ENCODE measurements at places on chromosomes 3 and 15.
A peak's percentile ranks its signal among the peaks of the same experiment; 100 is the strongest.

GRCh38 chr3:182904164-182904563 lies 76.2 kb downstream of the DCUN1D1 start:
- DNase-seq: no peak

- DNase-seq: no peak
Measured at GRCh38 chr3:32592011-32592410, 21.4 kb upstream of the DYNC1LI1 start.

GRCh38 chr3:103918336-103918735 lies 1448.4 kb upstream of the ALCAM start:
- DNase-seq: no peak

GRCh38 chr3:101984356-101984755 lies 135.0 kb downstream of the NFKBIZ start:
- no peak for DNase-seq

GRCh38 chr3:73394240-73394639 lies 230.5 kb downstream of the PDZRN3 start:
- DNase-seq: no peak

- DNase-seq: no peak
Measured at GRCh38 chr3:21803604-21804003, 52.6 kb upstream of the ZNF385D start.

DNA sequence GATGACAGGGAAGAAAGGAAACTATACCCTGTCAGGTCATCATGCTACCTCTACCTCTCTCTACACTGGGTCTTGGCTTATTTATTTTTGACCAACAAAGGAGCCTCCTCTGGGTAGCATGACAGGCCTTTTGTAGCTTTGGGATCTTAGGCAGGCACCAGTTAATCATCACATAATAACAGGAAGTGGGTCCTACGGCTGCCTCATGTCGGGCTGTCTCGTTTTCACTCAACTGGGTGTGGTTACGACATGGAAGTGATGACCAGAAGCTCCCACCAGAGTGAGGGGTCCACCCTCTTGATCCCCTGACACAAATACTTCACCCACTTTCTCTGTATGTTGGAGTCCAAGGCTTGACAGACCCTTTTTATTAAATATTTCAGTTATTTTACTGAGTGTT lies 105.3 kb downstream of the CD47 start:
- DNase-seq: peak; percentile 10

DNA sequence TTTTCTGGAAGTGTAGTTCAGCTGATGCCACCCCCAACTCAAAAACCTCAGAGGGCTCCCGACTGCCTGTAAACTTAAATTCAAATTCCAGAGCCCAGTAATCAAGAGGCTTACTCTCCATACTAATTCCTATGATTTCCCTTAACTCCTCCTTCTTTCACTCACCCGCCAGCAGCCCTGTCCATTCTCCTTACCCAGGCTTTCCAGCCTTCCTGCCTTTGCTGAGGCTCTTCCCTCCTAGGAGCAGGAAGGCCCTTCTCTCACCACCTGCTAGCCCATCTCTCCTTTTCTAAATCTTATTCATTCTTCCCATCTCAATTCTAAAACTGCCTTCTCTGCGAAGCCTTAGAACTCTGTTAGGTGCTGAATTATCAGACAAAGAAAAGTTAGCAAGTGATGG lies 30.4 kb downstream of the RORA start:
- no peak for DNase-seq

- peak; percentile 48 for DNase-seq
Measured at GRCh38 chr15:92082006-92082843, 228.7 kb downstream of the SLCO3A1 start.

DNA sequence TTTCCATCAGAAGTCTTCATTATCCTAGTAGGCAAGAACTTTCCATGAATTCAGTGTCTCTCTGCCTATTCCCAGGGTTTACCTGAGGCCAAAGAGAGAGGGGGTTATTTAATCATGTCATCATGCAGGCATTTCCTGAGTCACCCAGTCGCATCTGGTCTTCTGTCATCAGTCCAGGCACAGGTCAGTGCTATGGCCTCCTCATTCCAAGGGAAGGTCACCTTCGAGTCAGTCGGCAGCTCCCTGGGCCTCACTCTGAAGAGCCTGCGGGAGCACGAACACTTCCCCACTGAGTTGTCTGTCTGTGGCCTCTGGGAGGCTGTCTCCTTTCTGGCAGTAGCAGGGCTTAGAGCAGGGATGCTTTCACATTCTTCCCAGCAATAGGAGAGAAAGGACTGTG lies 26.2 kb upstream of the LRTM1 start:
- no peak for DNase-seq

GRCh38 chr15:50330921-50331320 lies 24.1 kb downstream of the GABPB1 start:
- DNase-seq: no peak

DNA sequence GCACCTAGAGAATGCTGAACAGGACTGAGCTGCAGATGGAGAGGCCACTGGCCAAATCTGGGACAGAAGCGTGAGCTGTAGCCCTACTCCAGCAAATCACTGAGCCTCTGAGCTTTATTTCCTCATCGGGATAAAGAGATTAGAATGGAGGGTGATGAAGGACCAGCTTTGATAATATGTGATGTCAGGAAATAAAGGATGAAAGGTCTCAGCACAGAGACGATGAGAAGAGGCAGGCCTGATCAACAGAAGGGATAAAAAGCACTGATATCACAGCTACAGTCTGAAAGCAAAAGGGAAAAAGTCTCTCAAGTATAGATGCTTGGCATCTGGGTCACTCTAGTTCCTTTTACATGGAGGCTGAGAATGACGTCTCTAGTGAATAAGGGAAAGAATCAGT lies 70.0 kb downstream of the DHX30 start:
- no peak for DNase-seq

GRCh38 chr3:23085261-23085660 lies 117.9 kb upstream of the UBE2E2 start:
- DNase-seq: no peak

DNA sequence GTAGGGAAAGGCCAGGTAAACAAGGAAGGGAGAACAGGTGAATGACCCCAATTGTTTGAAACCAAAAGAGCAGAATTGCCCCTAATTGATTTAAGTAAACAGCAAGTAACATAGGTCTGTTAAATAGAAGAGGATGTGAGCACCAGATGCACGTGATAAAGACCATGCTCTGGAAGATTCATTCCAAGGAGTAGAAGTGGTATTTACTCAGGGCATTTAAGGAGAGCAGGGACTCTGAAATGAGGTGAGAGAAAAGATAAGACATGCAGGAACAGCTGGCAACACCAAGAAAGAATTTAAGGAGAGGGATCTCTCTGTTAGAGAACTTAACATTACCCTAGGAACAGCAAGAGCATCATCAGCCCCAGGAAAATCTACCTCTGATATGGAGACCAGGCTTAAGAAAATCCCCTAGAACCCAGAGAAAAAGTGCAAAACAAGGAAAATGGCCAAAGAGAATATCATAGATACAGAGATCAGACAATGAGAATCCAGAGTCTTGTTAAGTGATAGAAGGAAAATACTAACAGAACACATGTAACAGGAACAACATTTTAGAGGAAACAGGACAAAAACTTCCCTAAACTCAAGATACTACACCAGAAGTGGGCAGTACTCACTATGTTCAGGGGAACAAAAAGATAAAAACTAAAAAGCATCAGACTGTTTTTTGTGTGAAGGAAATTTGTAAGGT lies 6.4 kb downstream of the NUDT16 start:
- DNase-seq: no peak

DNA sequence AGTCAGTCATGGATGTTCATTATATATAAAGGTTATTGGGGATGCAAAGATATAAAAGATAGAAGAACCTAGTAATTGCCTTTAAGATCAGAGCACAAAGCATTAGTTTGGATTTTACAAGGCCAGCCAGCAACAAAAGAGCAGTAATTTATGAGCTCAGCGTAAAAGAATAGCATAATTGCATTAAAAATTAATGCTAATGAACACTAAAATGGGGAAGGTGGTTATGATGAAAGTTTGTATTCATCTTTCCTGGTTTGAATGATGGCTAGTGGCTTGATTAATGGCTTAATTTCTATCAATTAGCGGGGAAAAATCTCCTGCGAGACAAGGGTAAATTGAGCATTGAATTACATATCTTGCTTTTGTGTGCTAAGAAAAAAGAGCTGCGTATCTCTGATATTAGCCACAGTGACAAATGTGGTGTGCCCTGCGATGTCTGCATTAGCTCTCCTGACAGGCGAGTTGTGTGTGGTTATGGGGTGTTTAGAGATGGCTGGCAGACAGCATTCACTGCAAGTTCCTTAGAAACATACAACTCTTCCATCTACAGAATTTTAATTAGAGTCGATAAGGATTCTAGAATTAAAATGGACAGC lies 42.8 kb upstream of the MLF1 start:
- DNase-seq: no peak

DNA sequence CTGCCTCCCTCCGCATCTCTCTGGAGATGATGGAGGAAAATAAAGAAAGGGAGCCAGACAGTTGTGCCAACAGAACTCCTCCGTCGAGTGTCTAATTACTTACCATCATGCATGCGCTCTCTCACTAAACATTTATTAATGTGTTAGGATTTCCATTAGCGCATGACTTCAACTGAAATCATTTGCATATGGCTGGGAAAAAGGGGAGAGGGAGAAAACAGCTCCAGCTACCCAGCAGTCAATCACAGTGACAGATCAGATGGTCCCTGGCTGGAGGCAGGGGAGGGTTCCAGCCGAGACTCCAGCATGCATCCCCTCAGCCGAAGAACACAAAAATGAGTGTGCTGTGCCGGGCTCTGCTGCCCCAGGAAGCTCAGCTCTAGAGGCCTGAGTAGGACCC lies 6.8 kb upstream of the RHO start:
- no peak for DNase-seq

DNA sequence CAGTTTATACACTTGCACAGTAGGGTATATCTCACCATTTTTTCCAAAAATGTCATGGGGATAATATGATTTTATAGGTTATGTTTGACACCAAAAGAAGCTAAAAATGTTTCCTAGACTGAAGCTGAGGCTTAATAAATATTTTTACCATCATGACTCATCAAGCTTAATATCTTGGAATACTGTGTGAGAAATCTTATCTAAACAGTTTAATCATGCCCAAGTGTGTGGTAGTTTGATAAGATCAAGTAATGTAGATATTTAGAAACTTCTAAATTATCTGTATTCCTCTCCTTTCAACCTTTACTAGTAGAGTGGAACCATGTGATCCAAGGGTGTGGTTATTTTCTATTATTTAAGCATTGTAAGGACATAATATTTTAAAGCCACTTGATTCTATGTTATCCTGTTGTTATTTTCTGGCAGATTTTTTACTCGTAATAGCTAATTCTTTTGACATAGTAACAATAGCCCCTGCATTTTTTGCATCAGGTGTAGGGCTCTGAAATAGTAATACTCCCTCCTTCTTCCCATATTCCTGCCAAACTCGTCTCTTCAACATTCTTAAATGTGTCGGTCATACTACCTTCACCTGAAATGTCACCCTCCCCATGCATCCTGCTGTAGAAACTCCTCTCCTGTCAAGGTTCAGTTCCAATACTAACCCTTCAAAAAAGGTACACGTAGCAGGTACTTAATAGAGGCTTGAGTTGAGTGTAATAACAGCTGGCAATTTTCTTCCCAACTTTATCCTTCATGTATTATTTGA lies 729.6 kb downstream of the NLGN1 start:
- no peak for DNase-seq

DNA sequence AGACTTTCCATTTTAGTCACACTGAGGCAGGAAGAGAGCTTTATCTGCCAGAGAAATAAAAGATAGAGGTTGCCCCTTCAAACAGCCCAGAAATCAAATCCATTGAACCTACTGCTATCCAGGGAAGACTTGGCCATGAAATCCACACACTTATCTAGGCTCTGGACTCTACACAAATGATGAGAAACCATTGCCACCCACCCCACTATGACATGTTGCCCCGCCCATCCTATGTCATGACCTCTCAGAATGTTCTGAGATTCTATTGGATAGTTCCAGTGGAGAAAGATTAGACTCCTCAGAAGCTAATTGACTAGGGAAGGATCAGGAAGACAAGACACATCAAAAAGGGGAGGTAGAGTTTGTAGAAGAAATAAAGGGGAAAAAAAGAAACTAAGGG lies at the start of gene TMCO5A:
TMCO5A (plus strand) TSS at position 301 of the 400 bp plus-strand sequence. CDS start 1,684 bp downstream, outside the sequence.
- no peak for DNase-seq

DNA sequence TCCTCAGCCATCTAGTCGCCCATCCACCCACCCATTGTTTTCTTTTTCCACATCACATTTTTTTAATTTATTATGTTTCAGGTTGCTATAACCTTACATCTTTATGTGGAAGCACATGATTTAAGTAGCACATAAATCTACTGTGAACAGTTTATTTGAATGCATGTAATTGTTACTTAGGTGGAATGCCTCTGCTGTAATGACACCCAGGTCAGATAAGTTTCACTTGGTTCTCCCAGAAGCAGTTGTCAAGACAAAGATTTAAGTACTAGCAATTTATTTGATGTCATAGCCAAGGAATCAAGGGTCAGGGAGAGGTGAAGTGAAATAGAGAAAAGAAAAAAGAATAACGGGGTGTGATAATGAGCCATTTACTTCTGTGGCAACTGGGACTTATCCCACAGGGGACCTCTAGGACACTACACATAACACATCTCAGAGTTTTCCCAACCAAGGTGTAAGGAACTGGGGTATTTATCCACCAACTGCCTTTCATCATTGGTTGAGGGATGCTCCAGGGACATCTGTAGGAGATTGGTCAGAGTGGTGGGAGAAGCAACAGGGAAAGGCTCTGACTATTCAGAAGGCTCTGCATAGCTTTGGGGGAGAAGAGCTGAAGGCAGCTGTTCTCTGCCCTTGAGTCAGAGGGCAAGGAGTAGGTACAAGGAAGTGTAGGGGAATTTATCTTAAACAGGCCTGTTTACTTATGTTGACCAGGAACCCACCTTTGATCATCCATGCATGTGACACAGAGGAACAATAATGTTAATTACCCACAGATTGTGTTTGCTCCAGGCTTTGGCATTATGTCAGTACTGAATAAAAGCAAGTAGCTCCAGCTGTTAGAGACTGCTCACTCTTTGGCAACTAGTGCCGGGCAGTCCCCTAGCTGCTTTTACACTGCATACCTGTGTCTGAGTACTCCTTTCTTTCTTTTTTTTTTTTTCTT lies 94.8 kb downstream of the CD200R1L start:
- DNase-seq: no peak

Measured in activated naive CD4-positive, alpha-beta T cell treated with anti-CD3 and anti-CD28 coated beads, Interleukin-2, amount 50 U/mL, for 16 hours (primary cell).